ENCODE measurements at places on chromosomes 12 and 14.
A peak's percentile ranks its signal among the peaks of the same experiment; 100 is the strongest.

DNA sequence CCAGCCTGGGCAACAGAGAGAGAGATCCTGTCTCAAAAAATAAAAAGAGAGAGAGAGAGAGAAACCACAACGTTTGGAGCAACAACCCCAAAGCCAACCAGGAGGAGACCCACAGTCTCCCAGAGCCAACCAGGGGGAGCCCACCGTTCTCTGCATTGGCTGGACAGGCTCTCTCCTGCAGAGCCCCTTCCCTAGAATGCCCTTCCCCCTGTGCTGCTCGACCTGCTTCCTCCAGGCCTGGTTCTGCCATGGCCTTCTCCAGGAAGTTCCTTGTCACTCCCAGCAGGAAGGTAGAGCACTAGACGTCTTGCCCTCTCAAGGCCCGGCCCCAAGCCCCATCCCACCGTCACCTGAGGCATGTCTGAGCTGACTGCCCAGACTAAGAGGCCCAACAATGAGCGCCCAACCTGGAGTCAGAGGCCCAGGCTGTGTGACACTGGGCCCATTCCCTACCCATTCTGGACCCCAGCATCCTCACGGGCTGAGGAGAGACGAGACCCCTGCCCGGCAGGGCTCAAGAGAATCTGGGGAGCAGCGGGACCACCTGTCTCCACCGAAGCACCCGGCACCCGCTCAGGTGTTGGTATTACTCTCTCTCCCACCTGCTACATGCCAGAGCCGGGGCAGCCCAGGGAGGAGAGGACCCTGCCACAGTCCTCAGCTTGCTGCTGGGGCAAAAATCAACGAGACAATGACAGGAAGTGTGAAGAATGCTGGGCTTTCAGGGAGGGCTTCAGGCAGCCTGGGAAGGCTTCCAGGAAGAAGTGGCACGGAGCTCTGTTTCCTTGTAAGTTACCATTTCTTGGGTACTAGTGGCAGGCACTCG lies 61.2 kb downstream of the DIO3 start:
- H3K4me1 ChIP-seq = peaks cover 17% of the 10 kb centered on the region
- H3K27me3 ChIP-seq = peaks cover 16% of the 10 kb centered on the region
- H3K27ac ChIP-seq = no peak overlapping the region
- no peaks in the 10 kb centered on the region for H3K36me3 ChIP-seq

DNA sequence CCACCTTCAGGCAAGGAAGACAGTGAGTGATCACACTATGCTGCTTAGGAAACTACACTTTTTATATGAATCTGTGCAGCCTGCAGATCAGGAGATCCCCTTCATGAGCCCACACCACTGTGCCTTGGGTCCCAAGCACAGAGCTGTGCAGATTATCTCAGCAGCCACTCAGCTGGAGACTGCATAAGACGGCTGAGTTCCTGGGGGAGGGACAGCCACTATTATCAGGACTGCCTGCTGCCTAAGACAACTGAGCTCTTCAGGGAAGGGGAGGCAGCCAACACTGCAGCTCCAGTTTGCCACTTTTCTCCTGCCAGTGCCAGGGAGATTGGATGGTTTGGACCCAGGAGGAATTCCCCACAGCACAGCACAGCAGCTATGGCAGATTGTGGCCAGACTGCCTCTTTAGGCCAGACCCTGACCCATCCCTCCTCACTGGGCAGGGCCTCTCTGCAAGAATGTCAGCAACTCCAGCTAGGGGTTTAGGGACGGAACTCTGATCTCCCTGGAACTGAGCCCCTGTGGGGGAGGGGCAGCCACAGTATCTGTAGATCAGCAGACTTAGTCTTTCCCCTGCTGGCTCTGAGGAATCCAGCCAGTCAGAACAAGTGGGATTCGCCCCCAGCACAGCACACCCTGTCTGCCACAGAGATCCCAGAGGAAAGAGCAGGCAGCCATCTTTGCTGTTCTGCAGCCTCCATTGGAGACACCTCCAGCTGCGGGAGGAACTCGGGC lies 141.3 kb downstream of the KLHL28 start:
- no peak overlapping the region for H3K4me3 ChIP-seq
- H3K4me1 ChIP-seq = no peaks in the 10 kb centered on the region
- H3K36me3 ChIP-seq = no peaks in the 10 kb centered on the region
- H3K27me3 ChIP-seq = no peaks in the 10 kb centered on the region

- no peaks in the 10 kb centered on the region for H3K4me1 ChIP-seq
- no peaks in the 10 kb centered on the region for H3K36me3 ChIP-seq
- peaks cover 17% of the 10 kb centered on the region for H3K27me3 ChIP-seq
- peak; percentile 17 for DNase-seq
- no peak overlapping the region for H3K4me3 ChIP-seq
These were observed 27.1 kb upstream of the OXA1L start for GRCh38 chr14:22739423-22739822.

DNA sequence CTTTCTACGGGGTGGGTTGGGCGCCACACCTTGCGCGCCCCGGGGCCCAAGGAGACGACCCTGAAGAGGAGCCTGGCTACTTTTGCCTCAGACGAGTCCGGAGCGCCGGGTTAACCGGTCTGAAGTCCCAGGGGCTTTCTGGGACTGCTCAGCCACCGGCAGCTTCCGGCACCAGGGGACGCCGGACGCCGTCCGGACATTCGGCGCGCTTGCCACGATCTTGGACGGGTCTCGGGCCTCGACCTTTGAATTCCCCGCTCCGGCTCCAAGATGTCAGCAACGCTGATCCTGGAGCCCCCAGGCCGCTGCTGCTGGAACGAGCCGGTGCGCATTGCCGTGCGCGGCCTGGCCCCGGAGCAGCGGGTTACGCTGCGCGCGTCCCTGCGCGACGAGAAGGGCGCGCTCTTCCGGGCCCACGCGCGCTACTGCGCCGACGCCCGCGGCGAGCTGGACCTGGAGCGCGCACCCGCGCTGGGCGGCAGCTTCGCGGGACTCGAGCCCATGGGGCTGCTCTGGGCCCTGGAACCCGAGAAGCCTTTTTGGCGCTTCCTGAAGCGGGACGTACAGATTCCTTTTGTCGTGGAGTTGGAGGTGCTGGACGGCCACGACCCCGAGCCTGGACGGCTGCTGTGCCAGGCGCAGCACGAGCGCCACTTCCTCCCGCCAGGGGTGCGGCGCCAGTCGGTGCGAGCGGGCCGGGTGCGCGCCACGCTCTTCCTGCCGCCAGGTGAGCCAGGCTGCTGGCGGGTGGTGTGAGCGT lies at the start of gene ACOT4:
Gene ACOT4, plus strand, starts transcription at position 184 of the 760 bp plus-strand sequence. Its CDS starts 87 bp downstream, at position 271.
- H3K4me1 ChIP-seq = no peaks in the 10 kb centered on the region
- no peaks in the 10 kb centered on the region for H3K27me3 ChIP-seq
- H3K4me3 ChIP-seq = peak within 1 kb of the TSS; percentile 67
- DNase-seq = no peak
- no peak within 1 kb of the TSS for H3K27ac ChIP-seq

DNA sequence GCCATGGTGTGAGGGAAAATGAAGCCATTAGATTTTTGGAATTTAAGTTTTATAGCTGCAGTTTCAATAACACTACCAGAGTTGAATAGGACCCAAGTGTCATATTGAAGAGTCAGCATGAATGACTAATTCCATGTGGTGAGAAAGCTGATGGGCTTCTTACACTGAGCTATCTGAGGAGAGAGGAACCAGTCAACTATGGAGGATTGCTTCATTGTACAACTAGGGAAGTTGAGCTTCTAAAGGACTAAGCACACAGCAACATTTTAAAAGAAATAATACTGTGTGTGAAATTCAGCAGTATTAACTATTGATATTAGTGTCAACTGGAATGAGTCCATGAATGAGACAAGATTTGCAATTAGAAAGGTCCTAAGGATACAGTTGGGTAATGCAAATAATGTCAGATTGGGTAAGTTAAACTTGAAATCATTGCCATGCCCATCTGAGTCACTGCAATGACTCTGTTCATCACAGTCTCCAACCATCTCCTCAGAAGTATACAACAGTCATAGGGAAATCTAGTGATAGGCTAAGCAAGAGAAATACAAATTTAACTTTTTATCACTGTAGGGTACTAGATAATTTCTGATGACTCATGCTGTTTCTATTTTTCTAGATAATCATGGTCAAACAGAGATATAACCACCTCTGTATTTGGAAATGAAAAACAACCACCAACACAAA lies 394.2 kb downstream of the FSCB start:
- no peaks in the 10 kb centered on the region for H3K27me3 ChIP-seq
- no peak for DNase-seq
- no peaks in the 10 kb centered on the region for H3K36me3 ChIP-seq
- no peak overlapping the region for H3K4me3 ChIP-seq
- no peaks in the 10 kb centered on the region for H3K4me1 ChIP-seq

DNA sequence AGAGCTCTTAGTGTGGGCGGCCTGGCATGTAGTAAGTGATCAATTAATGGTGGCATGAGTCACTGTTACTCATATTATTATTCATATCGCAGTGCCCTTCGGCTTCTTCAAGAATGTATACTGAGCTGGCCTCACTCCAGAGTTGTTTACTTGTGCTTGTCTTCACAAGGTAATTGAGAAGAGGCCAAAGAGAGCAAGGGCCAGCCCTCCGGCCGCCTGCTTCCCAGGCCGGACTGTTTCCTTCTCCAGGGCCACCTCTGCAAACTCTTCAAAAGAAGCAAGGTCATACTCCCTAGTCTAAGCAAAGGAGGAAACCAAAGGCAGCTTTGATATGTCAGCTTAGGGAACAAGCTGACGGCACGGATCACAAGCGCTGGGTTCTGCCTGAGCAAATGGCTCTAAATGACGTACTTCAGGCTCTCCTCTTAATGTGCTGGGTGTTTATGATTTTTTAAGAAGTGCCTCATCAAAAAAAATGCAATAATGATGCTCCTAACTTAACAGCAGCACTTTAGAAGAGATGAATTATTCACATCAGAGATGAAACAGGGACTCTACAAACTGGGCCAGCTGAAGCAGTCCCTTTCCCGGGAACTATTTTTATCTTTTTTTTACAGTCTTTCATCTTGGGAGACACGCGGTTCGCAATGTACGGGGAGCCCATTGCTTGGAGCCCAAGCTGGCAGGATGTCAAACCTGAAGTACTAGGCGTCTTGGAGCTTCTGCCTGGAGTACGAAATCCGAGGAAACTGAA lies 65.6 kb upstream of the DLK1 start:
- DNase-seq = no peak
- peaks cover 15% of the 10 kb centered on the region for H3K27me3 ChIP-seq
- no peak overlapping the region for H3K4me3 ChIP-seq
- no peaks in the 10 kb centered on the region for H3K36me3 ChIP-seq

GRCh38 chr12:68190301-68190700 lies 30.8 kb upstream of the IFNG start:
- H3K4me3 ChIP-seq = no peak overlapping the region
- peaks cover 54% of the 10 kb centered on the region for H3K27me3 ChIP-seq
- no peak for DNase-seq
- no peaks in the 10 kb centered on the region for H3K36me3 ChIP-seq

DNA sequence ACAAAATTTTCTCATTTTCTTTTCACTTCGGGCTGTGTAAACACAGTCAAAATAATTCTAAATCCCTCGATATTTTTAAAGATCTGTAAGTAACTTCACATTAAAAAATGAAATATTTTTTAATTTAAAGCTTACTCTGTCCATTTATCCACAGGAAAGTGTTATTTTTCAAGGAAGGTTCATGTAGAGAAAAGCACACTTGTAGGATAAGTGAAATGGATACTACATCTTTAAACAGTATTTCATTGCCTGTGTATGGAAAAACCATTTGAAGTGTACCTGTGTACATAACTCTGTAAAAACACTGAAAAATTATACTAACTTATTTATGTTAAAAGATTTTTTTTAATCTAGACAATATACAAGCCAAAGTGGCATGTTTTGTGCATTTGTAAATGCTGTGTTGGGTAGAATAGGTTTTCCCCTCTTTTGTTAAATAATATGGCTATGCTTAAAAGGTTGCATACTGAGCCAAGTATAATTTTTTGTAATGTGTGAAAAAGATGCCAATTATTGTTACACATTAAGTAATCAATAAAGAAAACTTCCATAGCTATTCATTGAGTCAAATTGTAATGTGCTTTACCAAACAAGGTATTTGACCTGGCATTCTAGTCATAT lies 4.8 kb downstream of the CDKN1B start:
- H3K36me3 ChIP-seq = peaks cover 51% of the 10 kb centered on the region
- no peak for DNase-seq
- peak overlapping the region; percentile 97 for H3K4me3 ChIP-seq
- no peaks in the 10 kb centered on the region for H3K27me3 ChIP-seq
- peak overlapping the region; percentile 99 for H3K27ac ChIP-seq

GRCh38 chr12:81572411-81572810 lies 186.7 kb downstream of the PPFIA2 start:
- H3K27me3 ChIP-seq = no peaks in the 10 kb centered on the region
- no peak overlapping the region for H3K4me3 ChIP-seq
- no peak for DNase-seq
- H3K27ac ChIP-seq = no peak overlapping the region
- H3K4me1 ChIP-seq = no peaks in the 10 kb centered on the region

DNA sequence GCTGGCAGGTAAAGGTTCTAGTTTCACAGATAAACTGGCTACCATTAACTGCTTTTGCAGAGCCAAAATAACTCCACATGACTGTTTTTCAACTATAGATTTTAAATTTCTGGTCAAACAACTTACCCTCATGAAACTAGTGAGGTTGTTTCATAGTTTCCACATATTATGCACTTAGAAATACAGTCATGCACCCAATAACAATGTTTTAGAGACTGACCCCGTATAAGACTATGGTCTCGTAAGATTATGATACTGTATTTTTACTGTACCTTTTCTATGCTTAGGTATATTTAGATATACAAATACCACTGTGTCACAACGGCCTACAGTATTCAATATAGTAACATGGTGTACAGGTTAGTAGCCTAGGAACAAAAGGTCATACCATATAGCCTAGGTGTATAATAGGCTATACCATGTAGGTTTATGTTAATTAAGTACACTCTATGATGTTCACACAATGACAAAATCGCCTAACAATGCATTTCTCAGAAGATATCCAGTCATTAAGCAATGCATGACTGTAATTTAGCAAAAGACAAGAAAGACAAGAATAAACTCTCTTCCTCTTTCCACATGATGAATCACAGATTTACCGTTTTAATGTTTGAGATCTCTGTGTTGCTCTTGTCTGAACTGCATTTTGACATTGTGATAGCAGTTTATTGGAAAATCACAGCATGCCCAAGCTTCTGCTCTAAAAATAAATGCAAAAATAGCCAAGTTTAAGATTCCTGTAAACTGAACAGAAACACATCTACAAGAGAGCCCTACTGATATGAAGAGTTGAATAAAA lies 17.1 kb downstream of the DICER1 start:
- peak overlapping the region; percentile 48 for H3K27ac ChIP-seq
- peaks cover 6% of the 10 kb centered on the region for H3K36me3 ChIP-seq
- H3K4me1 ChIP-seq = peaks cover 40% of the 10 kb centered on the region
- H3K27me3 ChIP-seq = no peaks in the 10 kb centered on the region

GRCh38 chr14:53956427-53957201 lies at the start of gene BMP4:
Gene BMP4 (minus strand): TSS chr14:53956825. CDS start chr14:53952222, 4,603 bp downstream.
- H3K4me3 ChIP-seq = peak within 1 kb of the TSS; percentile 95
- peaks cover 38% of the 10 kb centered on the region for H3K4me1 ChIP-seq
- no peak for DNase-seq

DNA sequence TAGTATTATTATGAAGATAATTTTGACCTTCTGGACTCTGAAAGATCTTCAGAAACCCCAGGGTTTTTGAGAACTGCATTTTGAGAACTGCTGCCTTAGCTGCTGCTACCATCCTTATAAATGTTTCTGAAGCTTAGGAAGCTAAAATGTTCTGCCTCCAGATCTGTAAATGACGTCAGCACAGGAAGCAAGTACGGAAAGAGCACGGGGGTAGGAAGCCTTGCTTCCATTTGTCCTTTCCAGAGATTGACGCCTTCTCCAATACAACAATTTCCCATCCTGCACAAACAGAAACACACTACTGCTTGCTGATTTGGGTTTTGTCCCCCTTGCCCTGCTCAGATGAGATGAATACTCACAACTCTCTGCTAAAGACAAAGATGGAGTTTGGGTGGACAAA lies 17.9 kb downstream of the RAD52 start:
- H3K27me3 ChIP-seq = no peaks in the 10 kb centered on the region
- no peak overlapping the region for H3K4me3 ChIP-seq
- DNase-seq = no peak
- no peaks in the 10 kb centered on the region for H3K4me1 ChIP-seq
- no peak overlapping the region for H3K27ac ChIP-seq

All from osteocyte (in vitro differentiated cells).